ENCODE measurements at places on chromosomes 5 and 9. TPM values are rescaled to one million over a fixed set of nuclear protein-coding genes. Genes with fewer than 3 reads are reported as not detected.

- no peak for DNase-seq
Observed at GRCh38 chr5:179852993-179853547, 5.5 kb downstream of the MRNIP start.

CD180 gene
- total RNA-seq = 0.02 TPM

KCNV2 gene
- not detected for total RNA-seq

DNA sequence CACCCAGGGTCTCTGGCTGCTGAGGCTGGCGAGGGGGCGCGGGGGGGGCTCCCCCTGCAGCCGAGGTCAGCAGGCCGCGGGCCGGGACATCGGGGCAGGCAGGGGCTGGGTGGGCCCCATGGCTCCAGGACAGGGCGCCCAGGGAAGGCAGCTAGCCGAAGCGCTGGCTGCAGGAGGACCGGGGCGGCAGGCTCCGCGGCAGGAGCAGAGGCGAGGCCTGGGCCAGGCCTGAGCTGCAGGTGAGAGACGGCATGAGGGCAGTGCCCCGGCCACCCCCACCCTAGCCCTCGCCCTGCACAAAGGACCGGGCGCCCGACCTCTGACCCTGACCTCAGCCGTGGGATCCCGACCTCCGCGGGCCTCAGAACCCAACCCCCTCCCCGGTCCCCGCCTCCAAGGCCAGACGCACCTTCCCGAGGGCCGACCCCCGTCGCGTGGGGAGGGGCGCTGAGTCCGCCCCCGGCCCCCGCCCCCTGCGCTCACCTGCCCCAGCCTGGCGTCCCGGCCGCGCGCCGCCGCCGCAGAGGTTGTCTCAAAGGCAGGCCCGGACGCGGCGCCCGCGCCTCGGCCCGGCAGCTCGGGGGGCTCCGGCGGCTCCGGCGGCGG, 431 bp downstream of the RNF208 start:
- no peak for DNase-seq

GRCh38 chr5:94254214-94254613, 364.2 kb downstream of the KIAA0825 start:
- DNase-seq = no peak
